ENCODE measurements at places on chromosomes 6 and 20.

DNA sequence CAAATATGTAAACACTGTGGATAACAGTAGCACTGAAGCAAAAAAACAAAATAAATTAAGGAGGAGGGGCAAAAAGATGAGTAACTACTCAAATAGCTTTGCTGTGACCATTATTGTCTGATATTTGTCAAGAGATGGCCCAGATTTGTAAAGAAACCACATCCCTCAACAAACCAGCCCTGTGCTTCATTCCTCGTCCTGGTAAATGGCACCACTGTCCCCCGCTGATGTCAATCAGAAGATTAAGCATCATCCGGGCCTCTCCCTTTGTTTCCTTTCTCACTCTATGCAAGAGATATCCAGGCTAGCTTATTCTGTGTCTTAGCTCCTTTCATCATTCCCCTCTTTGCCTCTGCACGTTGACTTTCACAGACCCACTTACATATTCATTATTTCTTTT, 259.0 kb downstream of the SYNE1 start:
- H3K36me3 ChIP-seq = no peaks in the 10 kb centered on the region
- H3K4me1 ChIP-seq = peaks cover 4% of the 10 kb centered on the region
- DNase-seq = no peak
- H3K4me3 ChIP-seq = no peak overlapping the region
- H3K27ac ChIP-seq = peak overlapping the region; percentile 2

- no peaks in the 10 kb centered on the region for H3K27me3 ChIP-seq
- no peak overlapping the region for H3K4me3 ChIP-seq
- H3K4me1 ChIP-seq = no peaks in the 10 kb centered on the region
- no peak overlapping the region for H3K27ac ChIP-seq
- H3K36me3 ChIP-seq = no peaks in the 10 kb centered on the region
- DNase-seq = no peak
Observed at GRCh38 chr20:57826666-57827287, 117.0 kb upstream of the PMEPA1 start.

DNA sequence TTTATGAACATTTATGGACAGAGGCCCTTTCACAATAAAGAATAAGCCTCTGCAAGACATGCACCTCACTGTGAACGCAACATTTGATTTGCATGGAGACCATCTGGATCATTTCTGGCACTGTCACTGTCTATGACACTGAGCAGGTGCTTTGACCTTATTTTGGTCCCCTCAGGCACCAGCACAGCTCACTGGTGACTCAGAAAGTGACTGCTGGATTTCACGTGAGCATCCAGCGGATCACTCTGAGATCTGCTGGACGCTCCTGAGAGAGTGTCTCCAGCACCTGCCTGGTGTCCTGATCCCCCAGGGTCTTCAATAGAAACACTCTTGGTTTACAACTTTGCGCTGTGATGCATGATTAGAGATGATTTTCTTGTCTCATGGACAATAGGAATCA, 375.7 kb downstream of the TENT5A start:
- no peaks in the 10 kb centered on the region for H3K36me3 ChIP-seq
- H3K4me3 ChIP-seq = no peak overlapping the region
- DNase-seq = no peak
- H3K27ac ChIP-seq = no peak overlapping the region

DNA sequence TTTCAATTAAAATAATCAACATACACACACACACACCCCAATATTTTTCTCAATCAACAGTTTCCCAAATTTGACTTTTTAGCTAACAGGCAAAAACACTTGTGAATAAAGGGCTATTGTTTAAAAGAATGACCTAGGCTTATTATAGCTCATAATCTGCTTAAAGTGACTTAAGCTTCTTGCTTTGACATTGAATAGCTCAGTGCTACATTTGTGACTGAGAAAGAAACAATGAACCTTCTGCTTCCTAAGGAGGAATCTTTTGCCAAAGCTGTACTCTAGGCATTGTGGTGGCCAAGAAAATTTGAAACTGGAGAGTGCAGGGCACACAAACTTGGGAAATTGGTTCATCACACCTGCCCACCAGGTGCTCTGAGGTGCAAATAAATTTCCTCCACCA, 282.0 kb downstream of the SYNE1 start:
- no peak overlapping the region for H3K4me3 ChIP-seq
- no peak for DNase-seq
- H3K4me1 ChIP-seq = no peaks in the 10 kb centered on the region
- no peak overlapping the region for H3K27ac ChIP-seq
- H3K36me3 ChIP-seq = peaks cover 6% of the 10 kb centered on the region

DNA sequence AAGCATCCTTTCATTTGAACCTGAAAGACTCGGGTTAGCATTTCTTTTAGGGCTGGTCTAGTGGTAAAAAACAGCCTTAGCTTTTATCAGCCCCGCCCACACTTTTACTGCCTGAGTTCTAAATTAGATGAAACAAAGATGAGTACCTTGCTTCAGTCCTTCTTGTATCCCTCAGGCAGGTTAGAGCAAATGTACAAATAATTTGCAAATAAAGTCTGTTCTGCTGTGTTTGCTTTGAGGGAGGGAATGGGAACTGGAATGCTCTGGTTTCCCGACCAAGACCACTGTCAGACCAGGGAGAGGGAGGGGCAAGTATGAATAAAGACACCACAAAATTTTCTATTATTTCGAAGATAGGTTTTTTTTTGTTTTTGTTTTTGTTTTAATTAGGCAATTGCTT, 85.5 kb upstream of the FLRT3 start:
- H3K4me1 ChIP-seq = no peaks in the 10 kb centered on the region
- H3K36me3 ChIP-seq = no peaks in the 10 kb centered on the region
- no peak overlapping the region for H3K4me3 ChIP-seq
- no peak overlapping the region for H3K27ac ChIP-seq
- H3K27me3 ChIP-seq = no peaks in the 10 kb centered on the region
- DNase-seq = no peak

DNA sequence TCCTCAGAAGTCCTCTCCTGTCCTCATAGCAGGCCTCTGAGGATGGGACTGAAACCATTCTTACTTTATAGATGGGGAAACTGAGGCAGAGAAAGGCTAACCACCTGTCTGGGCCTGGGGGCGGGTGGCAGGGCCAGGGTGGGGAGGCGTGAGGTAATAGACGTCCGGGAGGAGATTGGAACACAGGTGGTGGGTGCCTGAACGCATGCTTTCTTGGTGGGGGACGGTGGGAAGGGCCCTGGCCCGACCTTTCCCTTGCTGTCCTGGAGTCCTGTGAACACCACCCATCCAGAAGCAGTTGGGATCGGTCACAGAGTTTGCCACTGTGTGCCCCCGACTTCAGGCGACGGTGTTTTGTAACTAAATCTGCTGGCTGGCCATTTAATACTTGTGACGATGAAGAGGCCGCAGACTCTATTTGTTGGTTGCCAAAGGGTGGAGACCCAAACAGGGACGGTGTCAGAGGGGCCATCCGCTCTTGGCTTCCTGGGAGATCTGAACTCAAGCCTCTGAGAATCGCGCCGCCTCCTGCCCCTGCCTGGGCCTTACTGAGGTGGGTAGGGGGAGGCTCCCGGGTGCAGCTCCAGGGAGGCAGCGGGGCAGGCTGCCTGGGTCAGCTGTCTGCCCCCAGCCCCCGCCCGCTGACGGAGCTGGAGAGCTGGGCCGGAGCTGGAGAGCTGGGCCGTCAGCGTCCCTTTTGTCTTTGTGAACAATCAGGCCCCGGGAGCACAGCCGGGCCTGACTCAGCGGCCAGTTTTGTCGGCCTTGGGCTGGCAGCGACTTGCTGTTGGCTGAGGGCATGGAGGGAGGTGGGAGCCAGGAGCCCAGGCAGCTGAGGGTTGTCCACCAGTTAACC, 4.1 kb downstream of the RBM38 start:
- H3K4me3 ChIP-seq = no peak overlapping the region
- no peak overlapping the region for H3K27ac ChIP-seq
- no peak for DNase-seq
- no peaks in the 10 kb centered on the region for H3K27me3 ChIP-seq
- H3K4me1 ChIP-seq = peaks cover 8% of the 10 kb centered on the region

GRCh38 chr6:88869263-88870020, 94.0 kb downstream of the RNGTT start:
- peaks cover 7% of the 10 kb centered on the region for H3K4me1 ChIP-seq
- no peaks in the 10 kb centered on the region for H3K36me3 ChIP-seq
- H3K27me3 ChIP-seq = no peaks in the 10 kb centered on the region
- H3K27ac ChIP-seq = no peak overlapping the region
- no peak overlapping the region for H3K4me3 ChIP-seq
- DNase-seq = no peak

GRCh38 chr6:157034436-157035230, 257.5 kb downstream of the ARID1B start:
- H3K36me3 ChIP-seq = no peaks in the 10 kb centered on the region
- DNase-seq = peak; percentile 50
- no peaks in the 10 kb centered on the region for H3K27me3 ChIP-seq
- no peak overlapping the region for H3K4me3 ChIP-seq
- H3K4me1 ChIP-seq = peaks cover 6% of the 10 kb centered on the region

- no peak overlapping the region for H3K27ac ChIP-seq
- DNase-seq = no peak
- peaks cover 7% of the 10 kb centered on the region for H3K4me1 ChIP-seq
Observed at GRCh38 chr6:170117111-170117972, 173.5 kb downstream of the DLL1 start.

DNA sequence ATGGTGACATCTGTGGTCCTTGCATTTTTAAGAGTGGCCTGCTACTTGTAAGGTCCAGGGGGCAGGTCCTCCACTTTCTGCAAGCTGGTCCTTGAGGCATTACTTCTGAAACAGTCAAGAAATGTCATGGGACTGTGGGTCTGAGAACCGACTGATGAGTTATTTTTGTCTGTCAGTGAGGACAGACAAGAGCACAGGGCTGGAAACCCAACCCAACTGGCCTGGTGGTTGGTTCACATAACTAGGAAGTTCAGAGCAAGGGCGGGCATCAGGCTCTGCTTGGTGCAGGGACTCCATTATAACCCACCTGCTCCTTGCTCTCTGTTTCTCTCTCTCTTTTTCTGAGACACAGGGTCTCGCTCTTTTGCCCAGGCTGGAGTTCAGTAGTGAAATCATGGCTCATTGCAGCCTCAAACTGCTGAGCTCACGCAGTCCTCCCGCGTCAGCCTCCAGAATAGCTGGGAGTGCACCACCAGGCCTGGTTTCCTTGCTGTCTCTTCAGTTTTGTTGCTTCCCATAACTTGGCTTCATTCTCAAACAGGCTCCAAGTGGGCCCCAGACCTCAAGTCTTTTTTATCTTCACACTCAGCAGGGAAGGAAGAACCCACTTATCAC, 9.2 kb downstream of the CST3 start:
- no peaks in the 10 kb centered on the region for H3K36me3 ChIP-seq
- peaks cover 16% of the 10 kb centered on the region for H3K4me1 ChIP-seq
- H3K4me3 ChIP-seq = no peak overlapping the region
- peak; percentile 5 for DNase-seq

DNA sequence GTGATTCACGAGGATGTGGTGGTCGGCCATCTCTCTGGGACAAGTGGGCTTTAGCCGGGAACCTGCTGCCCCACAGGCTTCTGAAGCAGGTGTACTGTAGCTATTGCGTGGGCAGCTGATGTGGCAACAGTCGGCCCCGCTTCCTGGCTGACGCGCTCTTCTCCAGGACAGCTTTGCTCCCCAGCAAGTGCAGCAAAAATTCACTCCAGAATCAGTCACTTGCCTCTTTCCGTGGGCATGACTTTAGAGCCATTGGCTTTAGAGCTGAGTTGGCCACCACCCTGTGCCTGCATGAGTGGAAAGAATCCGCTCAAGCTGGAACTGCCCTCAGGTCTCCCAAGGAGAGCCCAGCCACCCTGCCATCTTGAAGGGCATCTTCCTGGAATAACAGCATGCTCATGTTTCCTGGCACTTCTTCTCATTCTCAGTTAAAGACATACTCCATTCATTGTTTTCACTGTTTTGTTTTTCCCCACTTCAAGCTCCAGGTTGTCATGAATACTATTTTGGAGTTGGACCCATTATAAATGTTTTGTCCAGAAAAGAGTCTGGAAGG, 178.3 kb downstream of the ZDHHC14 start:
- H3K27ac ChIP-seq = no peak overlapping the region
- no peaks in the 10 kb centered on the region for H3K36me3 ChIP-seq
- H3K4me3 ChIP-seq = no peak overlapping the region
- no peaks in the 10 kb centered on the region for H3K4me1 ChIP-seq

DNA sequence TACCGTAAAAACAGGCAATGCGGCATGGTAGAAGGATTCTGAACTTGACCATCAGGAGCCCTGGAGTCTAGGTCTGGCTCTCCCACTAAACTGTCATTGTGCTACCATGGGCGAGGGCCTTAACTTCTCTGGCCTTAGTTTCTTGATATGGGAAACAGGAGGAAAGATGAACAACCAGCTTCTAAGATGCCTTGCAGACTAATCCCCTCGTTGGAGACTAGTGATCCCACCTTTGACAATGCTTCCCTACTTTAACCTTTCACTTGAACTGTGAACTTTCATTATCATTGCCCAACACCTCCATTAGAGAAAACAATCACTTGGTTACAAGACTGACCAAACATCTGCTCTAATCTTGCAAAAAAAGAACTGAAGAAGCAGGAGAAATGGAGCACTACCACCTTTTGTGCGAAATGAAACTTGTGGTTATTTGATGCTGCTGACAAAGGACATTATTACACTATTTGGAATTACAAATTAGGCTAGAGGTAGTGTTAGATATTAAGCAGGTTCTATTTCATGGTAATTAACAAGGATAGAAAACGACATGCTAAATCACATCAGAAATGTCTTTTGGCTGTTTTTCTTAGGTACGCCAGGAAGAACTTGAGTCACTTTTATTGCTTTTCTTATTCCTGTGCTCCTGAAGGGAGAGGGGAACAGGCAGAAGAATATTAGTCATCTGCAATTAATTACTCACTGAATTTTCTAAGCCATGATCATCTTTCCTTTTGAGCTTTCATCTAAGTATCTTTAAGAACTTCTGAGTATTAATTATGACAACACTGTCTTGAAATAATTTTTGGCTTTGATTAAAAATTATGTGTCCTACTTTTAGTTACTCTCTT, 39.1 kb upstream of the ARHGAP18 start:
- peak overlapping the region; percentile 48 for H3K27ac ChIP-seq
- no peak for DNase-seq
- H3K27me3 ChIP-seq = no peaks in the 10 kb centered on the region

- no peak overlapping the region for H3K4me3 ChIP-seq
- H3K27ac ChIP-seq = no peak overlapping the region
- no peaks in the 10 kb centered on the region for H3K27me3 ChIP-seq
- H3K4me1 ChIP-seq = no peaks in the 10 kb centered on the region
Observed at GRCh38 chr6:14425805-14426204, 308.2 kb downstream of the CD83 start.

DNA sequence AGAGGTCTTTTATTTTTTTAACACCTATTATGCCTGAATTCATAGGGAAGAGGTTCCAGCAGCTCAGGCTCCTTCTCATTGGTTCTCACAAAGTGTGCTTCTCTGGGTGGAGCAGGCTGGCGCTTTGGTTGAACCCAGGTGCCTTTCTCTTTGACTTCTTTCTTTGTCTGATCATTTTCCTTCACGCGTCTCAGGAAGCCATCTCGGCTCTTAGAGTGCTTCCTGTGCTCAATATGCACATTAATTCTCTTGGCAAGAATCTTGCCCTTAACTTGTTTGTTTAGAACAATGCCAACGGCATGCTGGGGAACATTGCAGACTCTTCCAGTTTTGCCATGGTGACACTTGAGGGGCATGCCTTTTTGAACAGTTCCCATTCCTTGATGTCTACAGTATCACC, 44.2 kb upstream of the RNF24 start:
- H3K27me3 ChIP-seq = no peaks in the 10 kb centered on the region
- no peaks in the 10 kb centered on the region for H3K36me3 ChIP-seq
- H3K27ac ChIP-seq = no peak overlapping the region
- no peak for DNase-seq
- H3K4me3 ChIP-seq = no peak overlapping the region

- H3K36me3 ChIP-seq = no peaks in the 10 kb centered on the region
- H3K4me1 ChIP-seq = no peaks in the 10 kb centered on the region
- H3K27me3 ChIP-seq = no peaks in the 10 kb centered on the region
- H3K4me3 ChIP-seq = no peak overlapping the region
- DNase-seq = no peak
- H3K27ac ChIP-seq = no peak overlapping the region
Observed at GRCh38 chr6:131183427-131184095, 48.3 kb downstream of the AKAP7 start.
